ENCODE measurements at places on chromosomes 16 and 17. TPM values are rescaled to one million over a fixed set of nuclear protein-coding genes. Genes with fewer than 3 reads are reported as not detected.

WFDC1 gene
- total RNA-seq = not detected

CBX1 gene
- total RNA-seq = 46.0 TPM

LSM12 gene
- total RNA-seq = 57.3 TPM

- H3K4me3 ChIP-seq = no peak overlapping the region
- H3K36me3 ChIP-seq = no peaks in the 10 kb centered on the region
- H3K27ac ChIP-seq = no peak overlapping the region
- peaks cover 17% of the 10 kb centered on the region for H3K4me1 ChIP-seq
- DNase-seq = no peak
These were observed 2.6 kb upstream of the TMEM219 start for GRCh38 chr16:29959293-29959692.

- peak; percentile 38 for DNase-seq
- H3K27ac ChIP-seq = no peak overlapping the region
- peaks cover 2% of the 10 kb centered on the region for H3K27me3 ChIP-seq
These were observed 17.3 kb upstream of the WFDC1 start for GRCh38 chr16:84277244-84277823.

GRCh38 chr17:34663714-34664113 is 84.3 kb downstream of the TMEM132E start:
- H3K4me3 ChIP-seq = no peak overlapping the region
- H3K36me3 ChIP-seq = no peaks in the 10 kb centered on the region
- no peaks in the 10 kb centered on the region for H3K4me1 ChIP-seq
- peaks cover 16% of the 10 kb centered on the region for H3K27me3 ChIP-seq

DNA sequence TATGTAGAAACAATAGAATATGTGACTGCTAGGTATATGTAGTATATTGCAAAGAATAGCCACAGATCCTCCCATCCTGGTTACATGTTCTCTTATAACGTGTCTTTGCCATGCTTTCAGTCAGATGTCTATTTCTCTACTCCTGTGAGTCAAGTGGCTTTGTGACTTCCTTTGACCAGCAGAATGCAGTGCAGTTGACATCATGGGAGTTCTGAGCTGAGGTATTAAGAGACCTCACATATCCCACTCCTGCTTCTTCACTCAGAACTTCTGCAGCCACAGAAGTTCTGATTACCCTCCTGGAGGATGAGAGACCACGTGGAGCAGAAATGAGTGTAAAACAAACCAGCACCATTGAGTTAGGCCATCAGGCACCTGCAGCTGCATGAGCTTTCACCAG is 222.5 kb downstream of the PRKCA start:
- H3K27me3 ChIP-seq = no peaks in the 10 kb centered on the region
- no peaks in the 10 kb centered on the region for H3K36me3 ChIP-seq
- no peak overlapping the region for H3K27ac ChIP-seq
- no peak for DNase-seq
- H3K4me1 ChIP-seq = no peaks in the 10 kb centered on the region

- no peaks in the 10 kb centered on the region for H3K27me3 ChIP-seq
- DNase-seq = no peak
- no peak overlapping the region for H3K27ac ChIP-seq
These were observed 6.9 kb downstream of the MYO19 start for GRCh38 chr17:36527621-36528250.

- H3K27me3 ChIP-seq = peaks cover 59% of the 10 kb centered on the region
- DNase-seq = peak; percentile 11
These were observed 4.0 kb downstream of the C1QTNF1 start for GRCh38 chr17:79027925-79028491.

- peaks cover 27% of the 10 kb centered on the region for H3K4me1 ChIP-seq
These were observed 25.7 kb downstream of the CIBAR2 start for GRCh38 chr16:85086347-85087291.

DNA sequence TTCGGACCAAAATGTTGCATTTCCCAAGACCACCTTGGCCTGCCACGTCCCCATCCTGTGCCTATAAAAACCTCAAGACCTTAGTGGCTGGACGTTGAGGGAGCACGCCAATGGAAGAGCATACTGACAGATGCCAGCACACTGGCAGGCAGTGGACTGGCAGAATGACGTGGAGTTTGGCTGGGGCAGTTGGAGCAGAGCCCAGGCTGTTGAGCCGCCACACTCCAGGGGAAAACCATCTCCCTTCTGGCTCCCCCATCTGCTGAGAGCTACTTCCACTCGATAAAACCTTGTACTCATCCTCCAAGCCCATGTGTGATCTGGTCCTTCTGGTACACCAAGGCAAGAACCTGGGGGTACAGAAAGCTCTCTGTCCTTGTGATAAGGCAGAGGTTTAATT is 494.1 kb downstream of the CDH11 start:
- H3K36me3 ChIP-seq = no peaks in the 10 kb centered on the region
- no peaks in the 10 kb centered on the region for H3K27me3 ChIP-seq
- H3K4me3 ChIP-seq = no peak overlapping the region
- no peak for DNase-seq

GRCh38 chr16:66574081-66574480 is 5.2 kb upstream of the CMTM2 start:
- H3K36me3 ChIP-seq = no peaks in the 10 kb centered on the region
- peaks cover 21% of the 10 kb centered on the region for H3K27me3 ChIP-seq
- peaks cover 9% of the 10 kb centered on the region for H3K4me1 ChIP-seq
- H3K4me3 ChIP-seq = no peak overlapping the region
- DNase-seq = no peak

DNA sequence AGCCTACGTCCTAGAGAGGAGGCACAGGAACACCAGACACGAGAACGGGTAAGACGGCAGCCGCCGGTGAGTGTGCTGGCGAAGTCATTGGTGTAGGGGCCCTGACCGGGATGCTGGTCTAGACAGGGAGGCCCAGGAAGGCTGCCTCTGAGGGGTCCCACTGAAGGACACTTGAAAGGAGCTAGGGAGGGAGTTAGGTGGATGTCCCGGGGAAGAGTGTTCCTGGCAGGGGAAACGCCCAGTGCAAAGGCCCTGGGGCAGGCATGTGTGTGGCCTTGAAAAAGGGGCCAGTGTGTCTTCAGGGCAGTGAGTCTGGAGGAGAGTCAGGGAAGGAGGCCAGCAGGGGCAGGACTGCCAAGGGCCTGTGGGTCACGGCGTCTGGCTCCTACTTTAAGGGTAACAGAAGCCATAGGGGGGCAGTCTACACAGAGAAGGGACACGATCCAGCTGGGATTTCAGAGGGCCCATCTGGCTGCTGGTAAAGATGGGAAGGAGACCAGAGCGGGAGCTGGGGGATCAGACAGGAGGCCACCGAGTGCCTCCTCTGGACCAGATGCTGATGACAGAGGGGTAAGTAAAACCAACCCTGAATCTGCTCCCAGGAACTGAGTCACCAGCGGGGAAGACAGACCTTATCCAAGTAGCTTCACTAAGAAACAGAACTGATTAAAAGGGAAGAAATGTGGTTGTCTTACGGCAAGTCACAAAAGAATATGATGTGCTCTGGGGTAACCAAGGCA is 115.9 kb downstream of the LITAF start:
- no peaks in the 10 kb centered on the region for H3K27me3 ChIP-seq
- no peaks in the 10 kb centered on the region for H3K4me1 ChIP-seq
- H3K27ac ChIP-seq = no peak overlapping the region
- H3K36me3 ChIP-seq = no peaks in the 10 kb centered on the region
- no peak for DNase-seq

DNA sequence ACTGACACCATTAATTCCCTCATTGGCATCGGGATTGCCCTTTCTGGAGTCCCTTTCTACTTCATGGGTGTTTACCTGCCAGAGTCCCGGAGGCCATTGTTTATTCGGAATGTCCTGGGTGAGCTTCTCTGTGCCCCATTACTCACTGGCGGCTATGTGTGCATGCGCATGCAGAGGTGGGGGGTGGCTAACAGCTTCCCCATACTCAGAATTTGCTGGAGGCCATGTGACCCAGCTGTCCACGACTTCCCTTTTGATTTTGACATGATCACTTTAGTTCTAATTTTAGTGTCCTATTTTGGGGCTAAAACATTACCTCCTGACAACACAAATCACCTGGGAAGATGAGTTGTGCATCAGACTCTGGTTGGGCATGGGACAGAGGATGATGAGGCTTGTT is 14.1 kb downstream of the SLC7A6OS start:
- H3K36me3 ChIP-seq = peaks cover 93% of the 10 kb centered on the region
- no peak overlapping the region for H3K27ac ChIP-seq
- H3K27me3 ChIP-seq = no peaks in the 10 kb centered on the region
- no peak for DNase-seq

DNA sequence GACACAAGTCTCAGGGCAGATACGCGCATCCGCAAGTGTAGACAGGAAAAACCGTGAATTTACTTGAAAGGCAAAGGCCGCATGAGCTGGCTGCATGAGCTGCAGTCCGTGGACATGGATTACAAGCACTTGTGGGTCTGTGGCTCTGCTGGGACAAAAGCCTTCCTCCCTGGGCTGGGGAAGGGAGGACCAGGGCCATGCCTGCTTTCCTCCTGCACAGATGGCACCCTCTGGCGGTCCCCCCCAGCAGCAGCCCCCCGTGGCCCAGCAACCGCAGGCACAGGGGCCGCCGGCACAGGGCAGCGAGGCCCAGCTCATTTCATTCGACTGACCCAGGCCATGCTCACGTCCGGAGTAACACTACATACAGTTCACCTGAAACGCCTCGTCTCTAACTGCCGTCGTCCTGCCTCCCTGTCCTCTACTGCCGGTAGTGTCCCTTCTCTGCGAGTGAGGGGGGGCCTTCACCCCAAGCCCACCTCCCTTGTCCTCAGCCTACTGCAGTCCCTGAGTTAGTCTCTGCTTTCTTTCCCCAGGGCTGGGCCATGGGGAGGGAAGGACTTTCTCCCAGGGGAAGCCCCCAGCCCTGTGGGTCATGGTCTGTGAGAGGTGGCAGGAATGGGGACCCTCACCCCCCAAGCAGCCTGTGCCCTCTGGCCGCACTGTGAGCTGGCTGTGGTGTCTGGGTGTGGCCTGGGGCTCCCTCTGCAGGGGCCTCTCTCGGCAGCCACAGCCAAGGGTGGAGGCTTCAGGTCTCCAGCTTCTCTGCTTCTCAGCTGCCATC is 1.7 kb upstream of the MRPL12 start:
- no peak for DNase-seq
- peaks cover 38% of the 10 kb centered on the region for H3K4me1 ChIP-seq
- H3K27me3 ChIP-seq = no peaks in the 10 kb centered on the region

DNA sequence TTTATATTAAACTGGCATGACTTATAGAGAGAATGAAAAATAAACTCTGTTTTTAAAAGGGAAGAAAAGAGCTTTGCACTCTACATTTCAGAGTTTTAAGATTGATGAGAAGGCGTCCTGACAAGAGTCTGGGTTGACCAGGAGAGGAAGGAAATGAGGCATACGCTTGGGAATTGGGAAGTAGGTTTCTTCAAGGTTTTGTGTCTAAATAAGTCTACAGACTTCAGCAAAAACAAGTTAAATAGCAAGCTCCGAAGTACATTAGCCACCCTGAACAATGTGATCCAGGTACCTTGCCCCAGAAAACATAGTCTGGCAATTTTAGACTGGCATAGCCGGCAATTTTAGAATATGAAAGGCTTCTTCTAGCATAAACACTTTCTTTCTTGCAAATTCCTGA is 28.5 kb upstream of the CCDC182 start:
- no peaks in the 10 kb centered on the region for H3K4me1 ChIP-seq
- no peak overlapping the region for H3K4me3 ChIP-seq
- H3K27ac ChIP-seq = no peak overlapping the region
- no peak for DNase-seq

GRCh38 chr17:10042589-10043244 is 137.6 kb upstream of the RCVRN start:
- peaks cover 62% of the 10 kb centered on the region for H3K4me1 ChIP-seq
- DNase-seq = no peak
- H3K27me3 ChIP-seq = no peaks in the 10 kb centered on the region
- no peaks in the 10 kb centered on the region for H3K36me3 ChIP-seq
- peak overlapping the region; percentile 30 for H3K4me3 ChIP-seq

DNA sequence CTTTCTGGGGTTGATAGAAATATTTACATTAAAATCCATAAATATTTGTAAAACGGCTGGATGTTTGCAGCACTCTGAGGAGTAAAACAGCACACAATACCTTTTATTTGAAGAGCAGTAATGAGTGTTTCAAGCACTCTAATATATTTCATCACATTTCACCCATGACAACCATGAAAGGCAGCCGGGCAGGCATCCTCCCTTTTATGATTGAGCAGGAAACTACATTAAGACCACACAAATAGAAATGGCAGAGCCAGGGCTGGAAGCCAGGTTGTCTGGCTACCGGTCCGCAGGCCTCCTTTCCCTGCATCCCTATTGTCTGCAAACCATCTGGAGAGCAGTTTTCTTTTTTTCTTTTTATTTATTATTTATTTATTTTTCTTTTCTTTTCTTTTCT is 23.1 kb upstream of the GPRC5C start:
- no peaks in the 10 kb centered on the region for H3K4me1 ChIP-seq
- H3K36me3 ChIP-seq = no peaks in the 10 kb centered on the region
- no peak overlapping the region for H3K4me3 ChIP-seq
- DNase-seq = no peak
- no peak overlapping the region for H3K27ac ChIP-seq
- peaks cover 13% of the 10 kb centered on the region for H3K27me3 ChIP-seq

DNA sequence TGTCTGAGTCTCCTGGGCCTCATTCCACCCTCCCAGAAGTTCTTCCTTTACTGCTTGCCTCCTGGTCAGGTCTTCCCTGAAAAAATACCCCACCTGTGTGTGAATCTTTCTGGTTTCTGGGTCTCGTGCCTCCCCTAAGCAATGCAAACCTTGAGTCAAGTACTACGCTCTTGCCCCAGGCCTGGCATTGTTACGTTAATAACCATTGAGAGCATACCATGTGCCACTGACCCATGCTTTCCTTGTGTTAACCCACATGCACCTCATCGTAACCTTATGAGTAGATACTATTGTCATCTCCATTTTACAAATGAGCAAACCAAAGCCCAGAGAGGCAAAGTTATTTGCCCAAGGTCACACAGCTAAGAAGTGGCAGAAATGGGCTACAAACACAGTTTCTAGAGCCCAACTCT is 25.4 kb upstream of the TOB1 start:
- H3K4me3 ChIP-seq = no peak overlapping the region
- H3K4me1 ChIP-seq = no peaks in the 10 kb centered on the region
- no peaks in the 10 kb centered on the region for H3K27me3 ChIP-seq
- no peak overlapping the region for H3K27ac ChIP-seq

- peaks cover under 1% of the 10 kb centered on the region for H3K36me3 ChIP-seq
- H3K4me1 ChIP-seq = peaks cover 22% of the 10 kb centered on the region
- DNase-seq = no peak
- H3K27ac ChIP-seq = peak overlapping the region; percentile 1
These were observed 6.0 kb downstream of the MYO1D start for GRCh38 chr17:32870969-32871368.

Measured in activated B cell treated with CpG ODN at 0.5 μM for 24 hours (primary cell).